ENCODE measurements at places on chromosomes 4 and X. TPM values are rescaled to one million over a fixed set of nuclear protein-coding genes. Genes with fewer than 3 reads are reported as not detected.

The MSN gene
- total RNA-seq, result 125 TPM

The RAB9B gene
- total RNA-seq, result 0.23 TPM

The HMGN5 gene
- 2.3 TPM for total RNA-seq

The PRSS12 gene
- total RNA-seq, result 1.9 TPM

The SUPT20HL1 gene
- total RNA-seq, result not detected

The NLRP2B gene
- not detected for total RNA-seq

The PRR32 gene
- total RNA-seq, result not detected

The RENBP gene
- 0.12 TPM for total RNA-seq

The ZNF827 gene
- total RNA-seq, result 5.3 TPM

The TMEM47 gene
- 38.6 TPM for total RNA-seq

The KLHL5 gene
- 35.9 TPM for total RNA-seq

The DNAAF6 gene
- not detected for total RNA-seq

The SH2D1A gene
- not detected for total RNA-seq

The NALF2 gene
- 0.09 TPM for total RNA-seq

The GABRG1 gene
- not detected for total RNA-seq

The GPRIN3 gene
- 0.47 TPM for total RNA-seq

The EDA gene
- total RNA-seq, result 4.1 TPM

The P2RY4 gene
- total RNA-seq, result not detected

The UGT2B10 gene
- total RNA-seq, result not detected

The UTP3 gene
- 16.8 TPM for total RNA-seq

The MTTP gene
- total RNA-seq, result under 0.01 TPM

The SLC34A2 gene
- total RNA-seq, result 1.8 TPM

The CYBB gene
- 0.12 TPM for total RNA-seq

Data from pericardium fibroblast (primary cell).